Lung (tissue), 17 donors: ENCODE measurements at places on chromosomes 7 and 10. TPM values are rescaled to one million over a fixed set of nuclear protein-coding genes. Genes with fewer than 3 reads are reported as not detected.

DNA sequence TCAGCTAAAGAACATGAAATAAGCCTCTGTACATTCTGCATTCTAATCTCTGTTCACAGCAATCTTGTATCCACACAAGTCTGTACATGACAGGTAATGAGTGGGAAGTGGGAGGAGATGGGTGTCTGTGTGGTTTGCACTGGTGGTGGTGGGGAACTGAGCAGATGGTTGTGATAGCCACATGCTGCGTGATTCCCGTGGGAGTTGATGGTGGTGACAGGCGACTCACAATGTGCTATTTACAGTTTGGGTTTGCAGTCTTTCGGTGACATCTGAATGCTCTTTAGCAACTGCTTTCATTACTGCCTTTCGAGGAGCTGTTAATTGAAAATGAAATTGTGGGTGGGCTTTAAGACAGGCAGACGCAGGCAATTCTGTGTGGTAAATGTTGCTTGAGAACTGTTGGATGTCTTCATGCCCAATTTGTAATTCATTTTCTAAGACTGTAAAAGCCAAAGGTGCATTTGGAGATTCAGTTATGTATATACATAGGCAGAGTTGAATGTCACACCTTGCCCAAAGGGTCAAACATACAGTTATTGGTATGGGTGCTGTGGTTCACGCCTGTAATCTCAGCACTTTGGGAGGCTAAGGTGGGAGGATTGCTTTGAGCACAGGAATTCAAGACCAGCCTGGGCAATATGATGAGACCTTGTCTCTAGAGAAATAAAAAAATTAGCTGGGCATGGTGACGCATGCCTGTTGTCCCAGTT is 308.2 kb downstream of the AUTS2 start:
- H3K27me3 ChIP-seq = no peaks in the 10 kb centered on the region
- H3K36me3 ChIP-seq = no peaks in the 10 kb centered on the region
- no peak overlapping the region for H3K4me3 ChIP-seq
- no peak overlapping the region for H3K27ac ChIP-seq
- no peak for DNase-seq
- H3K4me1 ChIP-seq = peaks cover 2% of the 10 kb centered on the region

DNA sequence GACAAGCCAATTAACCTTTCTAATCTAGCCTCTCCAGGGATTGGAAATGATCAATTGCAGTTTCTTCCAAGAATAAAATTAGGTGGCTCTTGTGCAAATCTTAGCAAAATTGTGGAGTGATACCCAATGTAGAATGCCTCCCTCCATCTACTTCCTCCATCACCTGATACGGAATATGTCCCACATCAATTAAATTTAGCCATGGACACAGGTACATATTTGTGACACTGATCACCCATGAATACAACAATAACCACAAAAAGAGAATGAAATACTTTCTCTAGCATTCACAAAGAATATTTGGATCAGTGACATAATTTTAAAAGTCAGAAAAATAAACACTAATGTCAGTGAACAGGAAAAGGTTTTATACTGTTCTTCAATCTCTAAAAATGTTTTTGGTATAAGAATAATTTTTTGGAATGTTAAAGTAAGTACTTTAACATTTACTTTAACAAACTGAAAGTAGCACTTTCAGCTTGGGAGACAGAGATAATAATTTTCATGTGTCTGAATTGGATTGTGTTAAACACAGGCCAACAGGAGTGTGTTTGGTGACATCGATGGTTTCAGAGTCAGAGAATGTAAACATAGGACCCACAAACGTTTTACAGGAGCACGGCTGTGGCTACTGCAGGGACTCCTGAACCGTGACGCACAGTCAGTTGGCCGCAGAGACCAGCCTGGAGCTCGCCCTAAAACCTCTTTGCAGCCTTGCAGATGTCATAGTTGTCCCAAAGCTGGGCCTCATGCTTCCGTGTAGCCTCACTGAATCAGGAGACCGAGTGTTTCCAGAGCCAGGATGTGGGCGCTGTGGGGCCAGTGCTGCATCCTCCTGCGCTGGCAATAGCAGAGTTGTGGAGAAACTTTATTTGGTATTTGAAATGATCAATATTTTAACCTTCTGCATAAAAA is 7.2 kb downstream of the RBM20 start:
- no peaks in the 10 kb centered on the region for H3K36me3 ChIP-seq
- no peaks in the 10 kb centered on the region for H3K27me3 ChIP-seq
- H3K4me3 ChIP-seq = no peak overlapping the region
- no peaks in the 10 kb centered on the region for H3K4me1 ChIP-seq

DNA sequence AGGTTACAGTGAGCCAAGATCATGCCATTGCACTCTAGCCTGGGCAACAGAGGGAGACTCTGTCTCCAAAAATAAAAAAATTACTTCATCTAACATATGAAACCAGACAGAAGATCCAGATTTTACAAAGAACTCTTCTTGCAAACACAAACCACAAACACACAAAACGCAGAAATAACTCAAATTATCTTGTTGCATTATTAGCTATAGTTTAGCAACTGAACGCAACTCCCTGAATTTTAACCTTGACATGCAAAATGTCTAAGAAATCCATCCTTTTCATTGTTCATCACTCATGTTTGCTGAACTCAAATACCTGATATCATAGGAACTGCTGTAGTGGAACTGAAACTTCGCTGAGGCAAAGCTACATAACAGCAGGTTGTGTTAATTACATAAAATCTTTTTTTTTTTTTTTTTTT is 64.1 kb downstream of the MICU1 start:
- H3K4me3 ChIP-seq = no peak overlapping the region
- no peak for DNase-seq
- H3K27ac ChIP-seq = no peak overlapping the region
- peaks cover 12% of the 10 kb centered on the region for H3K36me3 ChIP-seq
- no peaks in the 10 kb centered on the region for H3K4me1 ChIP-seq

DNA sequence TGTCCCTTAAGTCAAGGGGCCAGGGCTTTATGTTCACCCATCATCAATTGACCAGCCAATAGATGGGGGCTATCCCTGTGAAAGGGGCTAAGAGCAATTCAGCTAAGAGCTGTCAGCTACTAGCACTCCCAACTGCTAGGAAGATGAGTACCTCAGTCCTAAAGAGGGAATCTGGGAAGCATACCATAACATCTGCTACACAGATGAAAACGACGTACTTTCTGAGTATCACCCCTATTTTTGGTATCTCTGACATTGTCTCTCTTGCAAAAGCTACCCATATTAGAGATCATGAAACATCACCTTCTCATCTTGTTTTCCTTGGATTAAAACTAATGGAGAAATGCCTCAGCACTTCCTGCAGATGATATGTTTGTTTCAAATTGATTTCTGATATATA is 7.5 kb upstream of the SMNDC1 start:
- no peaks in the 10 kb centered on the region for H3K4me1 ChIP-seq
- H3K36me3 ChIP-seq = no peaks in the 10 kb centered on the region
- no peak for DNase-seq
- no peaks in the 10 kb centered on the region for H3K27me3 ChIP-seq

DNA sequence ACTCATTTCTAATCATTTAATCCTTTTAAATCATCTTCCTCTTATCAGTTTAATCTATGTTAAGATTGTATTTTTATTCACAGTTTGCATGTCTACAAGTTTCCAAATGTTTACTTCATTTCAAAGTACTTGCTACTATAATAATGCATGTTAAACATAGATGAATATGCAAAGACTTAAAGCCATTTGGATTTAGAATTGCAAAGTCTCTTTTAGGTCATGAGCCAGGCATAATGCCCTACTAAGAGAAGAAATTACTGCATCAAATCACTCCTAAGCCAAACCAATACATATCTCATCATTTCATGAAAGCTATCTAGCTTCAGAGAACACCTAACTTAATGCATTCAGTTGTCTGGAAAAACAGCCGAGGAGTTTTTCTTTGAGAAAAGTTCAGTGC is 266.1 kb downstream of the PRKG1 start:
- H3K4me3 ChIP-seq = no peak overlapping the region
- no peak for DNase-seq
- peaks cover 4% of the 10 kb centered on the region for H3K4me1 ChIP-seq
- no peaks in the 10 kb centered on the region for H3K27me3 ChIP-seq
- no peak overlapping the region for H3K27ac ChIP-seq

GRCh38 chr7:140903741-140904480 is 20.8 kb downstream of the BRAF start:
- H3K27ac ChIP-seq = no peak overlapping the region
- H3K4me3 ChIP-seq = no peak overlapping the region
- no peak for DNase-seq
- H3K36me3 ChIP-seq = no peaks in the 10 kb centered on the region
- H3K27me3 ChIP-seq = no peaks in the 10 kb centered on the region

GRCh38 chr7:47454974-47455871 is 126.7 kb downstream of the TNS3 start:
- peaks cover 25% of the 10 kb centered on the region for H3K4me1 ChIP-seq
- H3K36me3 ChIP-seq = no peaks in the 10 kb centered on the region
- H3K4me3 ChIP-seq = no peak overlapping the region
- no peaks in the 10 kb centered on the region for H3K27me3 ChIP-seq
- DNase-seq = no peak

- DNase-seq = no peak
- no peaks in the 10 kb centered on the region for H3K4me1 ChIP-seq
- H3K36me3 ChIP-seq = no peaks in the 10 kb centered on the region
- H3K27ac ChIP-seq = no peak overlapping the region
These were observed 72.6 kb downstream of the KCNMA1 start for GRCh38 chr10:77564731-77565589.

DNA sequence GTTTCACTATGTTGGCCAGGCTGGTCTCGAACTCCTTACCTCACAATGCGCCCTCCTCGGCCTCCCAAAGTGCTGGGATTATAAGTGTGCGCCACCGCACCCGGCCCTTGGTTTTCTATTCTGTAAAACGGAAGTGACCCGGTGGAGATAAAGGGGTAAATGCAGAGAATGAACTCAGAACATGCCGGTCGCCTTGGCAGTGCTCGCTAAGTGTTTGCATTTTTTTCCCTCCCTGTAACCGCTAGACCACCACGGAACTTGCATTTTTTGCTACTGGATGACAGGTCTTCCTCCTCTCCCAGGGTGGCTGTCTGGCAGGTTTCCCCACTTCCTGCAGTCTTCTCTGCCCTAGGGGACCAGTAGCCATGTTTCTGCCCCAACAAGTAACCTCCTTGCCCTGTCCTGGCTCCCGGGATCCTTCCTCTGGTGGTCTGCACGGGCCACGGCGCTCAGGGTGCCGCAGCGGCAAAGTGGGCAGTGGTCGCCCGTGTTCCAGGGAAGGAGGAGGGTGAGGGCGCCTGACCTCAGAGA is 18.8 kb upstream of the GNA12 start:
- peak; percentile 37 for DNase-seq
- peaks cover 17% of the 10 kb centered on the region for H3K4me1 ChIP-seq
- H3K36me3 ChIP-seq = no peaks in the 10 kb centered on the region
- no peak overlapping the region for H3K4me3 ChIP-seq

DNA sequence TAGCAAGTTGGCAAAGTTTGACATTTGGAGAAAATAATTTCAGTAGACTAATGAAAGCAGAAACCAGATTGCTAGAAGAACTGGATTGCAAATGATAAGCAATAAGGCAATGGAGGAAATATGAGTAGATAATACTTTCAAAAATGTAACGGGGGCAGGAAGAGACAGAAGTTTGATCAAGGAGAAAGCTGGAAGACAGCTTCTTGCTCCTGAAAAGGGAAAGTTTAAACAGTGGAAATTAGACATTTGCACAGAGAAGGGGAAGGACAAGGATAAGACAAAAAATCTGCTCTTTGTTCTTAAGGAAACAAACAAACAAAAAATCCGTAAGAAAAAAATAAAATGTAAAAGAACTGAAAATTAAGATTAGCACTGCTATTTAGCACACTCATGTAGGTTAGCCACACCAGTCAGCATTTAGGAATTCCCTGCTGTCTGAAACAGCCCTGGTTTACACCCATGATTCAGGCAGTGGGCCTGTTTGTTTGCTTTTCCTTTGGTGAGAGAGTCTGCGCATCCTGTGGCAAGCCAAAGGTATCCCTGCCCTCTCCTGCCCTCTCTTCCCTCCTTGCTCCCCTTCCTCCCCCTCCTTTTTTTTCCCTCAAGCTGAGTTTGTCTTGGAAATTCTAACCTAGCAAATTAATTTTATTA is 104.3 kb upstream of the CAV2 start:
- H3K27me3 ChIP-seq = no peaks in the 10 kb centered on the region
- peaks cover 6% of the 10 kb centered on the region for H3K4me1 ChIP-seq
- no peaks in the 10 kb centered on the region for H3K36me3 ChIP-seq
- no peak for DNase-seq
- H3K4me3 ChIP-seq = no peak overlapping the region

- H3K36me3 ChIP-seq = no peaks in the 10 kb centered on the region
- H3K27ac ChIP-seq = no peak overlapping the region
- H3K4me1 ChIP-seq = no peaks in the 10 kb centered on the region
- H3K27me3 ChIP-seq = no peaks in the 10 kb centered on the region
These were observed 1.9 kb upstream of the C10orf88 start for GRCh38 chr10:122955892-122956291.

- no peak overlapping the region for H3K27ac ChIP-seq
- H3K4me3 ChIP-seq = no peak overlapping the region
- no peaks in the 10 kb centered on the region for H3K27me3 ChIP-seq
These were observed 789.7 kb downstream of the GATA3 start for GRCh38 chr10:8844141-8844540.

- no peaks in the 10 kb centered on the region for H3K4me1 ChIP-seq
- no peak overlapping the region for H3K27ac ChIP-seq
- no peak for DNase-seq
- H3K4me3 ChIP-seq = no peak overlapping the region
- H3K36me3 ChIP-seq = no peaks in the 10 kb centered on the region
- H3K27me3 ChIP-seq = no peaks in the 10 kb centered on the region
These were observed 62.4 kb upstream of the PCBD1 start for GRCh38 chr10:70950801-70951200.

DNA sequence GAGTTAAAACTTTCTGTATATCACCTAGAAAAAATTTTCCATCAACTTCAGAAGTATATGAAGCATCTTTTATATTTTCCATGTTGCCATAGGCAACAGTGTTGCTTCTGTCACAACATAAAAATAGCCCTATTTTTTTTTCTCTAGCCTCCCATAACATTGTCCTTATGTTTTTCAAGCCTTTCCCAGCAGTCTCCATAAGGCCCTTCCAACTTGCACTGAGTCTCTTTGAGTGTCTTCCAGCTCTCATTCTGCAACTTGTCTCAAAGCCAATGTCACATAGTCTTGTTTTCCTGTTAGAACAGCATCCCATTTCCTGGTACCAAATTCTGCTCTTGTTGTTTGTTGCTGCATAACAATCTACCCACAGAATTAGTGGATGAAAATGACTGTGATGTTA is 1055.5 kb upstream of the GHITM start:
- no peaks in the 10 kb centered on the region for H3K36me3 ChIP-seq
- H3K4me1 ChIP-seq = no peaks in the 10 kb centered on the region
- H3K4me3 ChIP-seq = no peak overlapping the region
- H3K27ac ChIP-seq = no peak overlapping the region
- DNase-seq = peak; percentile 81
- no peaks in the 10 kb centered on the region for H3K27me3 ChIP-seq

The PLEKHA1 gene
- 73.2 TPM for total RNA-seq

The ZNRF2 gene
- 27.6 TPM for total RNA-seq

The RSPH10B2 gene
- total RNA-seq = 5.2 TPM

The SLC18A3 gene
- not detected for total RNA-seq

The HOXA4 gene
- 4.4 TPM for total RNA-seq

The HKDC1 gene
- total RNA-seq = 11.1 TPM

The CACNA2D1 gene
- total RNA-seq = 33.4 TPM

The SFTPA1 gene
- 8,195 TPM for total RNA-seq

The ADCY1 gene
- total RNA-seq = 0.34 TPM

The NHLRC2 gene
- total RNA-seq = 46.3 TPM

The CCM2 gene
- total RNA-seq = 46.9 TPM

The CFAP58 gene
- total RNA-seq = 5.0 TPM

The STARD3NL gene
- 59.5 TPM for total RNA-seq

The NEUROG3 gene
- not detected for total RNA-seq

The IDI2 gene
- total RNA-seq = not detected
